Cortex of kidney (tissue), 1 donor: ENCODE measurements at places on chromosomes 2 and 18.

- DNase-seq = no peak
Observed at GRCh38 chr2:198657512-198658121, 800.1 kb downstream of the SATB2 start.

GRCh38 chr18:75173125-75173432 lies 35.9 kb downstream of the PTGR3 start:
- no peak for DNase-seq

DNA sequence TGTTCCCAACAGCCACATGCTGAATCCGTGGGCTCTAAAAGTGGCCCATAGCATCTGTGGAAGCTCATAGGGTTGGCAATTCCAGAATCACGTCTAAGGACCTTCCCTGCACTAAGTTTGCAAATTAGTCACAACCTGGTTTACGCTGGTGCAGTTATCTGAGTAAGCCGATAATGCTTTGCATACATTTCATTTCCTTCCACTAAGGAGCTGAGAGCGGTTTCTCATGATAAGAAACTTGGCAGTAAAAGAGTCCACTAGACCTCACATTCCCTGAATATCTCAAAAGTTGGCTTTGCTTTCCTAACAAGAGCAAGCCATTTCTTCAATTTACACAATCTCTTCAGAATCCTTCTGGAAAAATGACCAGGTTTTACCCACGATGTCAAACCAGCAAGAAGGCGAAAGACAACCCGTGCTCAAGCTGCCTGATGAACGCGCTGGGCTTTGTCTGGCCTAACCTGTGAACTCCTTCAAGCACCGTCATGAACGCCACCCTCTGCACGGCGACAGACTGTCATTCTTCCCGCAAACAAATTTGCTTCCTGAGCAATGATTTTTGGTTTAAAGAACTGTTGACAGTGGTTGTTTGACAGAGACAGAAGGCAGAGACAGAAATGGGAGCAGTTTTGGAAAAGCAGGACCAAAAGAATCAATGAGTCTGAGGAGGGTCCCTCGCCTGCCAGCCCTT lies 73.0 kb upstream of the COPS8 start:
- DNase-seq = no peak

DNA sequence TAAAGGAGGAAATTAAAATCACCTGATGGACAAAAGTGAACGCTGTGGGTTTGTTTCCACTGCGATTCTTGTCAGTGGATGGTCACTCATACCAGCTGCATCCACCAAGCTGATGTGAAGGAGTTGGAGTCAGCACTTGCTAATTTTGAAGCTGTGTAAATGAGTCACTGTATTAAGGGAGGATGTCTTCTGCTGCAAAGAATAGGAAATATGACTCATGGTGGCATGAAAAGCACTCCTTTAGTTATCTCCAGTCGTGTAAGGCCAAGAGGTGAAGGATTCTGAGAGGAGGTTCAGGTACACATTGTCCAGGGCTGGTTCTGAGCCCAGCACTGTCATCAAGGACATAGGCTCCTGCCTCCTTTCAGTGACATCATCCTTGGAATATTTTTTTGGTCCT lies 71.7 kb upstream of the SKOR2 start:
- DNase-seq = no peak

GRCh38 chr2:238449909-238450417 lies 23.2 kb downstream of the ASB1 start:
- DNase-seq = no peak

- no peak for DNase-seq
Observed at GRCh38 chr18:7775128-7775527, 208.0 kb downstream of the PTPRM start.

DNA sequence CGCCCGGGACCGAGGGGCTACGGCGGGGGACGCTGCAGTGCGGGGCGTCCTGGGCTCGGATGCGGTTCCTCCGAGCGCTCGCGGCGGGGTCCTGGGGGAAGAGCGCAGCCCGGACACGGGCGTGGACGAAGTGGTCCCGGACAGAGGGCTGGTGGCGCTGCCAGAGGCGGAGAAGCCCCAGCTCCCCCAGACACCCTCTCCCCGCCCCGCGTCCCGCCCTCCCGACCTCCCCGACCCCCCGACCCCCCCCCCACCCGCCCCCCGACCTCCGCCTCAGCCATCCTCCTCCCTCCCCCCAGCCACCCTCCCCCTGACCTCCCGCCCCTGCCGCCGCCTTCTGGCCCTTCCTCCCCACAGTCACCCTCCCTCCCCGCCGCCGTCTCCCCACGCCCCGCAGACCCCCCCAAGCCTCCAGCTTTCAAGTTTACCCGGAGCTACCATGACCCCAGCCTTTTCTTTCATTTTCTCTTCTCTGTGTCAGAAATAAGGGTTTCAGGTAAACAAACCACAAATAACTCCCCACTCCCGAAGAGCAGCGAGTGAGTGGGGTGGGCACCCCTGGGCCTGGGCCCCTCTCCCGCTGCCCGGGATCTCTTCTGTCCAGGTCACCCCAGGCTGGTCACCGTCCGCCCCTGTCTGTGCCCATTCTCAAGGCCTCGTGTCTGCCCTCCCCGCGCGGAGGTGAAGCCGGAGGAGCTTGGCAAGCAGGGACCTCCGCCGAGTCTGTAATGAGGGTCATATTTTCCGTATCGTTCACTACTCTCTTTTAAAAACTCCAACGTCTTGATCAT lies 5.1 kb downstream of the NFATC1 start:
- no peak for DNase-seq
